ENCODE measurements at places on chromosomes 12 and 14.

DNA sequence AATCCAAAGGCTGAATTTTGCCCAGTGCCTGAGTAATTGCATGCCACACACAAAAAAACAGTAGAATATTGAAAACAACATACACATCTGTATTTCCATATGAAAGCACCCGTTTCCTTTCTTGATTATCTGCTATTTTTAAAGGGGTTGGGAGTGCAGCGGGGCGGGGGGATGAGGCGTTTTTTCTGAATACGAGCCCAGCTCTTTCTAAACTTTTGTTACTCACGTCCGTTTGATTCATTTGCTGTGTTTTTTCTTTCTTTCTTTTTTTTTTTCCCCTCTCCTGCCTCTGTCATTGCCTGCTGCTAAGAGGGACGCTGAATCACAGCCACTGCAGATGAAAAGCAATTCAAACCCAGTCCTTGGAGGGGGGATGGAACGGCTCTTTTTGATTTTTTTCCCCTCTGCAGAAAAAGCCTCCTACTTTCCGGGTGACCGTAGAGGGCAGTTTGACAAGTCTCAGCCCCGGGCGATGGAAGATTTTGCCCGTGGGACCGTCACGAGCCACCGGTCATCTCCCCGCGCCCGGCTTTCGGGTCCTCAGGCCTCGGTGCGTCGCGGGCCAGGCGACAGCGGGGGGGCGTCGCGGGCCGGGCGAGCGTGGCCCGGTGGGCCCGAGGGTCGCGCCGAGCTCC is 572 bp upstream of the RASSF8 start:
- no peak for DNase-seq

DNA sequence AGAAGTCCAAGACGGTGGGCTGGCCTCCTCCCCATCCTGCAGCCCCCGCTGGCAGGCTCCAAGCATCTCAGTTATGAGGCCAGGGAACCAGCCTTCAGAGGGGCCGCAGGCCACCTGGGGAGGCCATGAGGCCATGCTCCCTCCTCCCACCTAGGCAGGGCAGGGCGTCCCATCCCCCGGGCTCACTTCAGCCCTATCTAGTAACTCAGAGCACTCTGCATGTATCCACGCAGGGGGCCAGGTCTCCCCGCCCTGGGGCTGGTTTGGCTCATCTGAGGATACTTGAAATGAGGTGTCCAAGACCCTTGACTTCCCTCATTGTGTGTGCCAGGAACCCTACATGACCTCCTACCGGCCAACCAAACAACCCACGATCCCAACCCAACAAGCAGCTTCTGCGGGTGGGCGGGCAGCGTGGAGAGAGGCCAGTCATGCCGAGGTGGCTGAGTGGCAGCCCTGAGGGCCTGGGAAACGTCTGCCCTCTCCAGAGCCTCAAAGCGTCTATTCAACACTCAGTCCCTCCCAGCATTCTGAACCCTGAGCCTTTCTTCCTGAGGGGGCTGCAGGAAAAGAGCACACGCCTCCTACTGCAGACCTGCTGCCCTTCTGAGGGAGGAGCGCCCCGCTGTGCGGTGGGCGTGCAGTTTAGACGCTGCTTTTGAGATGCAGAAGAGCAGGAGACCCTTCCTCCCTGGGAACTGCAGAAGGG is 16.8 kb downstream of the ISCA2 start:
- DNase-seq = no peak

DNA sequence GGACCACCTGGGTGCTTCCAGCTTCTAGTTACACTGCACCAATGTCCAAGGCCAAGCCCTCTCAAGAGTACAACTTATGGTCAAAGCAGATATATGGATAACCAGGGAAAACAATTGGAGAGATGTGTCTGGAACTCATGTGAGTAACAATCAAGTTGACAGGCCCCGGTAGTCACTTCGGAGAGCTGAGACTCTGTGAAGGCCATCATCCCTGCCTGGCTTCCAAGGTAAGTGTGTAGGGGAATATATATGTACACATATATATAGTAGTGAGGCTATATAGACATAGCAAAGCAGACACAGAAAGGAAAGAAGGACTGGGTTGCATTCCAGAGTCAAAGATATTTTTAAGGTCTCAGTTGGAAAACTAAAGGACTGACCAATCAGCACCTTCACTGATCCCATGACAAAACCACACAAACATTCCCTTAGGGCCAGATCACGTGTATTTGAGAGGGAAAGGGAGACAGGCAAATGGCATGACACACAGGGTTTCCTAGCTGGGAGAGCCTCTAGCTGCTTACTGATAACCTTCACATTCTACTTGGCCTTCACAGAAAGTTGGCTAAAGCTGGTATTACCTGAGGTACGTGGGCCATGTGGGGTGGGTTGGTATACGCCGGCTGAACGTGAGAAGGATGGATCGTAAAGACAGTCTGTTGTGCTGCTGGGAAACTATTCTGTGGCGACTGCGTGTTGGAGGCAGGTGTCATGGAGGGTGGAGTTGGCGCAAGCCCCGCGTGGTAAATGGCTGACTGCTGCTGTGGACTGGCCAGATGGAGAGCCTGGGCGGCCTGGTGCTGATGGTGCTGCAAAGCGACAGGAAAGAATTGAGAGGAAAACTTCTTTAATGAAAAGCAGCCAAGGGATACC is 50.0 kb downstream of the SH2B3 start:
- DNase-seq = peak; percentile 22

- DNase-seq = no peak
These were observed 2.4 kb downstream of the TMEM121 start for GRCh38 chr14:105528586-105529318.

DNA sequence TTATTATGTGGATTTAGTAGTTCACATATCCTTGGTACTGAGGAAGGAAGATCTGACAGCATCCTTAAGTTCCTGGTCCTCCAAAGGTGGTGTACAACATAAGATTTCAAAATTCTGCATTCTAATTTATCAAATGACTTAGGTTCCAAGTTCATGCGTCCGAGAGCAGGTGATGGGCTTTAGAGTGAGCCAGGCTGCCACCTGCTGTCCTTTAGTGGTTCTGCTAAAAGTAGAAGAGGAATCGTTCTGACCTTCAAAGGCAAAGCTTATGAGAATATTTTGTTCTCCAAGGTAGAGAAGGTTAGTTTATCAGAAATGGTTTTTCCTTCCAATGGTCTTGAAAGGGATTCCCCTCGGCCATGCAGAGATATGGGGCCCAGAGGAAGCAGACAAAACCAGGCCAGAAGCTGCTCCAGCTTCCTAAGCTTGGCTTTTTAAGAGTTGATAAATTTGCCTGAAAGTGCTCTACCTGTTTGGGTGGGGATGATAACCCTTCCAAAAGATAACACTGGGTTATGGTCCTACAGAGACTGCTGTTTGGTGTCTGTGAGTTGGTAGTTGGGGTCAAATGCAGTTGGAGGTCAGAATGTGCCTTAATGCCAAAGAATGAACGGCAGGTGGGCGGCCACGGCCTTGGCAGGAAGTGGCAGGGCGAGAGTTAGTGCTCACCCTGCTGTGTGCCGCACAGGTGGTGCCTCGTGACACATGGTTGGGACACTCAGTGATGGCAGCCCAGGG is 29.1 kb upstream of the LRTM2 start:
- peak; percentile 69 for DNase-seq

All from coronary artery (tissue), 2 donors.